ENCODE measurements at places on chromosomes 3 and 15.

DNA sequence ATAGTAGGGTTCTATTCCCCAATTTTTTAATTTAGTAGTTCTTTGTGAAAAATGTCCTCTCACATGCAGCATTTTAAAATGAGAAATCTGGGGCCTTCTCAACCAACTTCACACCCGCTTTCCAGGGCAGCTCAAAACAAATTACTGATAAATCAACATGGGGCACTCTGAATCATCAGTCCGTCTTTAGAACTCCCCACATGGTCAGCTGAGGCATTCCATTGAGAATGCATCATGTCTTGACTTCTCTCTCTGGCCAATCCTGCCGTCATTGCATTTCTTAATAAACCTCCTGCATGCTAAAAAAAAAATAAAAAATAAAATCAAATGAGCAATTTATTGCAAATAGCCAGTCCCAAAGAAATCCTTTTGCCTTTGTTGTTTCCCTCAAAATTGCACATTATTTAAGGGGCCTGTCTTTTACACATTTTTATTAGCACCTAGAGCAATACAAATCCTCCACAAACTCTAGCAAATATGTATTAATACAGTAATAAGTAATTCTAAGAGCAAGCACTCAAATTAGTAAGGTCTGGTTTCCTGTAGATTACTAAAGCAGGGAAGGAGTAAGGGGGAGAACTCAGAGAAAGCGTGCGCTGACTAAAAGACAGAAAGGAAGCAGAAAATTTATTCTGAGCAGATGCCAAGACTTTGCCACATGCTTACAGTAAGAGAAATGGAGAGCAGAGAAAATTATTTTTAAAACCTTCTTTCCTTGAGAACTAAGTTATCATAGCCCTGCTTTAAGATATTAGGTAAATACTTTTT is 175.7 kb downstream of the TNIK start:
- DNase-seq: peak; percentile 78

DNA sequence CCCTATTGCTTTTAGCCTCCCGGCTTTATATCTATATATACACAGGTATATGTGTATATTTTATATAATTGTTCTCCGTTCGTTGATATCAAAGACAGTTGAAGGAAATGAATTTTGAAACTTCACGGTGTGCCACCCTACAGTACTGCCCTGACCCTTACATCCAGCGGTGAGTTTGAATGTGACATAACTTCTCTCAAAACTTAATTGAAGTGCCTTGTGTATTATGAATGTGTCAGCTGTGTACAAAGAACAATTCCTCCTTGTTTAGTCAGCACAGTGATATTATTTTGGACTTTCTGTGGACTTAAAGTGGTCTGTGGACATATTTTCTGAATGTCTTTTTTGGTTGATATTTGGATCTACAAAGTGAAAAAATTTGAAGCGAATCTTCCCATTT is 220 bp downstream of the TP63 start:
- no peak for DNase-seq

GRCh38 chr3:4523710-4524698 is 30.9 kb downstream of the ITPR1 start:
- no peak for DNase-seq

DNA sequence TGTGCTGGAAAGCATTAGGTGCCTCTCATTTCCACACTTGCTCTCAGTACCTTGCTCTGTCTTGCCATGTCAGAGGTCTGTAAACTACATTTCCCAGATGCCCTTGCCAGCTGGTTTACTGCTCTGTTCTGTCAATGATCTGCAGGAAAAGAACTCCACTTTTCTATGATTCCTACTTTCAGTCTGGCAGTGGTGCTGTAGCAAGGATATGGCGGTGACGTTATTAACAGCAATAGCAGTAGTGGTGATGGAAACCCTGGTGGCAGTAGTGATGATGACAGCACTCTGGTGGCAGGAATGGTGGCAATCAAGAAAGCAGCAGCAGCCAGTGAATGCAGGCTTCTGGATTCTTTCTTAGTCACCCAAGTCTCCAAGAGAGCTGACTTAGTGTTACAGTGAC is 665.2 kb downstream of the DIPK2A start:
- DNase-seq: no peak

- DNase-seq: no peak
These were observed 59.5 kb upstream of the DPPA4 start for GRCh38 chr3:109396806-109397205.

DNA sequence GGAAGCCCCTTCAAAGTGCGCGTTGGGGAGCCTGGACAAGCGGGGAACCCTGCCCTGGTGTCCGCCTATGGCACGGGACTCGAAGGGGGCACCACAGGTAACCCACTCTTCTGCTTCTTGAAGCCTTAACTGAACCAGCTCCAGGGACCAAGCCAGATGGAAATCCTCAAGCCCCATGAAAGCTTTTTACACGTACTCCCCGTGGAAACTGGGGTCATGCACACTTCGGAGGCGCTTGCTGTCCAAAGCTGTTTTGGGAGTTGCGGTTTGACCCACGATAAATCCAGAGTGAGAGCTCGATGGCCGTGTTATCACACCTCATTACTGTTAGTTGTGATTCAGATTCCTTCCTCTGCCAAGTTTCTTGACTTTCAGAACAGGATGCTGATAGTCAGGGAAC is 47.5 kb downstream of the DNASE1L3 start:
- no peak for DNase-seq

DNA sequence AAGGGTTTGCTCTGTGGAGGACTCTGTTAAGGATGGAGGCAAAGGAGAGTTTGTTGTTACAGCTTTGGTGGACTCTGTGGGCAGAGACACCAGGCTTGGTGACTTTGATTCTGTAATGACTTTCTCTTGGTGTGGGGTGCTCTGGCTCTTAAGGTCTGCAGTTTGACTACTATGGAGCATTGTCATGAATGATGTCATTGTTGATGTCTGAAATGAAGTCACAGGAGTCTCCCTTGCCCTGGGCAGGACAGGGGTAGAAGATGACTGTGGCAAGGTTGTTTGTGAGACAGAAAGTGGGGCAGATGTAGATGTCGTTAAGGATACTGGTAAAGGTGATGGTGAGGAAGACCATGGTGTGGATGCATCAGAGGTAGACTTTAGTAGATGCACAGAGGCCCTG is 42.7 kb downstream of the HEG1 start:
- no peak for DNase-seq

DNA sequence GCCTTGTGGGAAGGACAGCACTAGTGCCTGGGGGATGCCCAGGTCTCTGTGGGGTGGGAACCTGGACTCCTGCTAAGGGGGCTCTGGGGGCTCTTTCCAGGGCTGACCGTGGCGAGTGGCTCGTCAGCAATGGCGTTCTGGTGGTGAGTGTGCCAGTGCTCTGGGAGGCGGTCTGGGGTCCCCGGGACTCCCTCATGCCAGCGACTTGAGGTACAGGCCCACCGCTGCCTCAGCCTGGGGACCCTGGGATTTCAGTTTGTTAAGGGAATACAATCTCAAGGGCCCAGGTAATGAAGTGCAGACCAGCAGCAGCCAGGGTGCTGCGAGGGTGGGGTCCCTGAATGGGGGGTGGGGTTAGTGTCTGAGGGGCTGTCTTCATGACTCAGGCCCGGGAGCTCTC is 2.5 kb downstream of the PLA2G4B start:
- DNase-seq: no peak

GRCh38 chr3:180911876-180912303 is 580 bp upstream of the FXR1 start:
- no peak for DNase-seq

GRCh38 chr15:76204916-76205460 is 106.3 kb downstream of the ETFA start:
- no peak for DNase-seq

GRCh38 chr3:44240061-44240460 is 1.6 kb upstream of the TOPAZ1 start:
- DNase-seq: no peak

DNA sequence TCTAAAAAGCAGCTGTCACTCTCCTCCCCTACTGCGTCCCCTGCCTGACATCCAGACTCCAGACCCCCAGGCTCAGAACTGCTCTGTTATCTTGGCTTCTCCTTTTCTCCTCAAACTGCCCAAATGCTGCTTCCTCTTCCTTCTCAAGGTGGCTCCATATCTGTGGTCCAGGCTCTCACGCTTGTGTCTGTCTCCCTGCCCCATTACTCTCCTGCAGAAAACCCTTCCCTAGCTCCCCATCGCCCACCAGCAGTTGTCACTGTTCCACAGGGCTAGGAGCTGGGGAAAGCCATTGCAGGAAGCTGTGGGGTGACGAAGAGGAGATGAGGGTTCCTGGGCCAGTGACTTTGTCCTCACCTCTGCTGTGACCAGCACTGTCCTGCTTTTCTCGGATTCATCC is 30.7 kb upstream of the CGNL1 start:
- no peak for DNase-seq

GRCh38 chr15:85545752-85546151 is 165.3 kb downstream of the AKAP13 start:
- DNase-seq: no peak

DNA sequence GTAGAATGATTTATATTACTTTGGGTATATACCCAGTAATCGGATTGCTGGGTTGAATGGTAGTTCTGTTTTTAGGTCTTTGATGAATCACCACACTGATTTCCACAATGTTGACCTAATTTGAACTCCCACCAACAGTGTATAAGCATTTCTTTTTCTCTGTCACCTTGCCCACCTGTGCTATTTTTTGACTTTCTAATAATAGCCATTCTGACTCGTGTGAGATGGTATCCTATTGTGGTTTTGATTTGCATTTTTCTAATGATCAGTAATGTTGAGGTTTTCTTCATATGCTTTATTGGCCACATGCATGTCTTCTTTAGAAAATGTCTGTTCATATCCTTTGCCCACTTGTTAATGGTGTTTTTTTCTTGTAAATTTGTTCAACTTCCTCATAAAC is 340.8 kb downstream of the PLOD2 start:
- DNase-seq: no peak

GRCh38 chr15:39786447-39787056 is 3.9 kb upstream of the FSIP1 start:
- DNase-seq: peak; percentile 52

DNA sequence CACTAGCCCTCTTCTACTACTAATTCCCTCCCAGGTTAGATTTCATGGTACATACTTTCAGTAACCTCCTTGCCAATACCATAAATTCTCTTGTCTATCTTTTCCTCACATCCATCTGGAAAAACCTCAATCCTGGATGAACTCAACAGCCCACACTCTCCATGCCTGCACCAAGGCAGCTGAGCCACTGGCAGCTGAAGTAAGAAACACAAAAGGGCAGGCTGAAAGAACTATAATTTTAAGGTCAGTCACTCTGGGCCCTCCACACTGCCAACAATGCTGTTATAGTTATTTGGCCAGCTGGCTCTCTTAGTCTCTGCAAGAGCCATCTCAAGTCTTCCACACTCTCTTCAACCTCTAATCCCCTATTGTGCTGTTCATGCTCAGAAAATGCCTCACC is 15.1 kb upstream of the TIPARP start:
- no peak for DNase-seq

- no peak for DNase-seq
These were observed 941 bp upstream of the SH3BP5 start for GRCh38 chr3:15333099-15333955.

DNA sequence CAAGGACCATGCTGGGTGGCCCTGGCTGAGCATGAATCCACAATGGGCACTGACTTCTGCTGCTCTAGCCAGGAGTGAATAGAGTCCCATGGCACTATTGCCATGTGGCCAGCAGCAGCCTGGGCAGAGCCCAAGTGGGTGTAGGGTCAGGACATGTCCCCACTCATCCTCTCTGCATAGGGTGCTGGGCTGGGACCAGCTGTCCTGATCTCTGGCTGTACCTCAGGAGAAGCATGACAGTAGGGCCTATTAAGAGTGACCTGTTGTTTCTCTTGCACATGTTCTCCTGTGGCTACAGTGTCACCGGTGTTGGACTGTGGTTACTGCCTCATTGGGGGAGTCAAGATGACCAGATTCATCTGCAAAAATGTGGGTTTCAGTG is 46.9 kb downstream of the DLEC1 start:
- no peak for DNase-seq

GRCh38 chr3:161415506-161416231 is 44.4 kb upstream of the SPTSSB start:
- DNase-seq: peak; percentile 76

DNA sequence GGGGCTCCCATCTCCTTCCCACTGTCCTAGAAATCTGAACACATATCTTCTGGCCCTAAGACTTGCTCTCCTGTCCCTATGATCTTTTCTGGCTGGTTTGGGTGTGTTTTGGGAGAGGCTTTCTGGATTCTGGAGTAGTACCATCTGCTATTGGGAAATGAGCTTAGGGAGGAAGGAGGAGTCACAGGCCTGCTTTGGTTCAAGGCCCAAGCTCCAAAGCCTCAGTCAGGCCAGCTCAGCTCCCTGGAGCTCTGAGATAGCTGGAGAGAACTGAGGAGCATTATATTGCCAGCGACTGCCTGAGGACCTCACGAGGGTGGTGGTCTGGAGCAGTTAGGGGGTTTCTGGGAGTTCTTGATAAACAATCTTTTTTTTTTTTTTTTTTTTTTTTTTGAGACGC is 18.7 kb downstream of the RASGRF1 start:
- no peak for DNase-seq

GRCh38 chr15:82790321-82790720 is 15.5 kb downstream of the FSD2 start:
- no peak for DNase-seq

- DNase-seq: no peak
These were observed 432.1 kb downstream of the NSUN3 start for GRCh38 chr3:94494992-94495391.

DNA sequence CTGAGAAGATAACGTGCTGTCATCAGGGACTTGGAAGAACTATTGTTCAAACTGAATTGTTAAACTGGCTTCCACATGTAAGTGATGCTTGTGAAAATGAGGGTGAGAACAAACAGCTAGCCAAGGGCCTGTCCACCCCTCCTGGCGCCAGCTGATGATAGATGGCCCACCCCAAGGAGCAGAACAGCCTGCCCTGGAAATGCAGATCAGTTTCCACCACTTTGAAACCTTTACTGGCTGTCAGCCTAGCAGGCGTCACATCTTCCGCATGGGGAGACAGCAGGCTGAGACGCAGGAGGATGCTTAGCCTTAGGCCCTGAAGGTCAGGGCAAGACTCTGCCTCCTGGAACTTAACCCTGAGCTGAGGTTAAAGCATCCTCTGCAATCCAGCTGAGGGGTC is 6.4 kb upstream of the SLC51B start:
- no peak for DNase-seq

DNA sequence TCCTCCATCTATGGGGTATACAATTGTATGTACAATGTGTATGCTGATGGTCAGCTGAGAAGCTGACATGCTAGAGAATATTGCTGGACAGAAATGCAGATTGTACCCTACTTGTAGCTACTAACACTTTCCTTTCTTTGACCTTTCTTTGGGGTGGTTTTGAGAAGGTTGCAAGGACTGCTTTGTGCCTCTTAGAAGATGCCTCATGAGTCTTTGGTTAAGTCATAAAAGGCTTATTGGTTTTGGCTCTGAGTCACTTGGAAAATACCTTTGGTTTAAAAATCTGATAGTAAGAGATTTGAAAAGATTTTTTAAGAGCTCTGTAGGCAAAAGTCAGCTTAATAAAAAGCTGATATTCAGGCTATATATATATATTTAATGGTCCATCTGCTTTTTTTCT is 71.5 kb downstream of the ZMAT3 start:
- DNase-seq: no peak

DNA sequence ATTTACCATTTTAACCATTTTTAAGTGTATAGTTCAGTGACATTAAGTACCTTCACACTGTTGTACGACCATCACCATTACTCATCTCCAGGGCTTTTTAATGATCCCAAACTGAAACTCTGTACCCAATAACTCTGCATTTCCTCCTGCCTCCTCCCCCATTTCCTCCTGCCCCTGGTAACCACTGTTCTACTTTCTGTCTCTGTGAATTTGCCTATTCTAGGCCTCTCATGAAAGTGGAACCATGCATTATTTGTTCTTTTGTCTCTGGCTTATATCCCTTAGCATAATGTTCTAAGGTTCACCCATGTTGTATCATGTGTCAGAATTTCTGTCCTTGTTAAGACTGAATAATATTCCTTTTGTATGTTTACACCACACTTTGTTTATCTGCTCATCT is 154.2 kb downstream of the MECOM start:
- DNase-seq: no peak
